ENCODE measurements at places on chromosomes 12 and 14.

GRCh38 chr14:57326253-57326652 is 57.5 kb downstream of the AP5M1 start:
- no peak for DNase-seq

DNA sequence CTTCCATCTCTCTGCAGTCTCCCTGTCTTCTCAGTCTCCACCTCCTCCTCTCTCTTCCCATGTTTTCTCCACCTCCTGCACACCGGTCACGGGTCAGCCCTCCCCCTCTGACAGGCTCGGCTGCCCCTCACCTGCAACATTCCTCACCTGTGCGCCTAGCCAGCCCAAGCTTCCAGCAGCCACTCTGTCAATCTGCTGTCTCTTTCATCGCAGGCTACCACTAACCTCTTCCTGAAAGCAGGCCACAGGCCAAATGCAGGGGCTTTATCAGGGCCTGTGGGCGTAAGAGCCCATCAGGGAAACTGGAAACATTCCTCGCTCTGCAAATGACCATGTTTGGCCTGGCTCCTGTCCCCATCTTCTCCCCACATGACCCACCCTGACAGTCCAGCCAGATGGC is 34.5 kb downstream of the CMKLR1 start:
- DNase-seq: no peak

DNA sequence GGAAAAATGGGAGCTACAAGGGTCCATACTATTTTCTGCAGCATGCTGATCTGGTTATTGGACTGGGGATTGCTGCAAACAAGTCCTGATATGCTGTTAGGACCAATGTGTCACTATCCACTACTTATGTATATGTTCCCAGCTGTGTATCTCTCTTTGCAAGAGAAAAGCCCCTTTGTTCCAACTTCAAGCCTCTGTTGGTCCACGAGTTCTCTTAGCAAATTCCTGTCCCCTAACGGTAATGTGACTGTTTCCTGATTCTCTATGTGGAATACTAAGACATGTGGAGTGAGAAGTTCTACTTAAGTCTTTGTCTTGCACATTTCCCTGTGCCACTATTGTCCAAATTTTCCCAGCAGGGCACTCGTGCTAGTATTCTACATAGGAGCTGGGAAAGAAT is 557.7 kb downstream of the FSCB start:
- DNase-seq: no peak

DNA sequence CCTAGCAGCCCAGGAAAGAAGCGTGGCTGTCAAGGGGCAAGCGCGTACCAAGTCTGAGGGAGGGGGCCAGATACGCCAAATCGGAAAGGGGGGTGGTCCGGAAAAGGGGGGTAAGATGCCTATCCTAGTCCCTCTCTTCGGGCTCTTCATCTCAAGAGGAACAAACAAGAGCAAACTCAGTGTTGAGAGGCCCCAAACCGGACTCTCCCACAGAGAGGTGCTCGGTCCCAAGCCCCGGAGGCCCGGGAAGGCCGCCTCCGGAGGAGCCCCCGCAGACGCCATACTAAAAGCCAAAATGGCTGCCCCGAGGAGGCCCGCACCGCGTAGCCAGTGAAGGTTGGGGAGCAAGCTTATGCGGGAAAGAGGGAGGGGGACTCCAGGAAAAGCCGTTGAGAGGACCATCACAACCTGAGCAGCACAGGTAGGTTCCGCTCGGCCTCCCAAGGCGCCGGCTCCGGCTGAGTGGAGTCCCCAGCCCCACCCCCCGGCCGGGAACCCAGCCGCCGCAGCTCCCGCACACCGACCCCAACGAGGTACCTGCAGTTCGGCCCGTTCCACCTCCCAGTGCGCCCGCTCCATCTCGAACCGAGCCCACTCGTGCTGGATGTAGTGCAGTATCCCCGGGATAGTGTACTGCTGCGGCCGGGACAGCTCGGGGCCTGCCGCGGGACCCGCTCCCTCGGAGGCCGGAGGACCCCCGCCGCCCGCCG is at the start of gene AP4S1:
AP4S1 (plus strand) TSS at position 283 of the 710 bp plus-strand sequence. CDS start 40,548 bp downstream, outside the sequence.
- DNase-seq: peak; percentile 19

GRCh38 chr14:37617864-37618365 is 22.5 kb downstream of the TTC6 start:
- no peak for DNase-seq

DNA sequence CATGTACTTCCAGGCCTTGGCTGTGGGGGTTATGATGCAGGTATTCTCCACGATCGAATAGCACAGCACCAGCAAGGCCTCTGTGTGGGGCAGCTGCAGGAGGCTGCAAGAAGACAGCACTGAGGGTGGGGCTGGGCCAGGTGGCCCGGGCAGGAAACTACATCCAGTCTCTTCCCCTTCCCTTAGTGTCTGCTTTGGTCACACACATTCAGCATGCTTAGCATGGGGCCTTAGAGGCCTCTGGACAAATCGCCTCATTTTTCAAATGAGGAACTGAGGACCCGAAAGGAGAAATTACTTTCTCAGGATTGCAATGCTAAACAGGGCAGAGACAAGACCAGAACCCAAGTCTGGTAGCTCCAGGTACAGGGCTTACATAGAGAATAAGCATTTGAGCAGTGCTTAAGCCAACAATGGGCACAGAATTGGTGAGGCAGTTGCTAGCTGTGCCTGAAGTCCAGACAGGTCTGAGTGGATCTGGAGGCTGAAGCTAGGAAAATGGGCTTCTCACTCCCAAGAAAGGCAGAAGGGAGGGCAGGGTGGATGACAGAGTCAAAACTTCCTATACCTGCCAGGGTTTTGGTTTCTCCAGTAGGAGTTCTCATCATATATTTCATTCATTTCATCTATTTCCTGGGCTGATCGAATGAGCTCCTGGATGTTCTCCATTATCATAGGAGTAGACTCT is 3.5 kb downstream of the ACRBP start:
- no peak for DNase-seq

- no peak for DNase-seq
Observed at GRCh38 chr14:74302152-74302628, 544 bp downstream of the ABCD4 start.

DNA sequence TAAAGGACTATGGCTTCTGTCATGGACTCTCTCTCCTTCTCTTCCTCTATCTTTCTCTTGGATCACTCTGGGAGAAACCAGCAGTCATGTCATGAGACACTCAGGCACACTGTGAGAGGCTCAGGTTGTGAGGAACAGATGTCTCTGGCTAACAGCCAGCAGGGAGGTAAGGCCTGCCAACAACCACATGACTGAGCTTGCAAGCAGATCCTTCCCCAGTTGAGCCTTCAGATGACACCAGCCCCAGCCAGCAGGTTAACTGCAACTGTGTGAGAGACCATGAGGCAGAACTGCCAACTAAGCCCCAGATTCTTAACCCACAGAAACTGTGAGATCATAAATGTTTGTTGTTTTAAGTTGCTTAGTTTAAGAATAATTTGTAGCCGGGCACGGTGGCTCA is 90.6 kb downstream of the VCPKMT start:
- no peak for DNase-seq

DNA sequence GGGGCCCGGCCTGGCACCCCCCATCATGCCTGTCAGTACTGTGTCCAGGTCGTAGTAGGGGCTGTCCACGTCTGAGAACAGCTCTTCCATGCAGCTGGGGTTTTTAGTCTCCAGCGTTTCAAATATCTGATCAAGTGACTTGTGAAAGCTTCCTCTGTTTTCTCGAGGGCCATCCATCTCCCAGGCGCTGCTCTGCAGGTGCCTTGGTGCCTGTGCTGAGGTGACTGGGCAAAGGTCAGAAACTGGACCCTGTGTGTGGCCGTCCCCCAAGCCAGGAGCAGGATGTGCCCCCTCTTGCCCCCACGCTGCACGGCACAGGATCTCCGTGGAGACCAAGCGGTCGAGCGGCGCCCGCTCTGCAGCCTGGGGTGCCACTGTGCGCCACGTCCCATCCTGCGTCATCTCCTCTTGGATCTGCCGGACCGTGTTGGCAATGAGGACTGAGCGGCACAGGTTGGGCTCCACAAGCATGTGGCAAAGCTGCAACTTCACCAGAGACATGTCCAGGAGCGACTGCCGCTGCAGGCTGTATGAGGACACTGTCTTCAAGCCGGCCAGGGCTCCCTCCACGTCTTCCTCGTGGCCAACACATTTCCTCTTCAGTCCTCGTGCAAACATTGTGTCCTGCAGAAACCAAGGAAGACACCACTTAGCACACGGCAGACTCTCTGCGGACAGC is 9.4 kb downstream of the CDCA4 start:
- no peak for DNase-seq

GRCh38 chr14:24908592-24909236 is 141.2 kb downstream of the STXBP6 start:
- DNase-seq: no peak

GRCh38 chr12:5511644-5512600 is 80.0 kb downstream of the NTF3 start:
- DNase-seq: no peak

DNA sequence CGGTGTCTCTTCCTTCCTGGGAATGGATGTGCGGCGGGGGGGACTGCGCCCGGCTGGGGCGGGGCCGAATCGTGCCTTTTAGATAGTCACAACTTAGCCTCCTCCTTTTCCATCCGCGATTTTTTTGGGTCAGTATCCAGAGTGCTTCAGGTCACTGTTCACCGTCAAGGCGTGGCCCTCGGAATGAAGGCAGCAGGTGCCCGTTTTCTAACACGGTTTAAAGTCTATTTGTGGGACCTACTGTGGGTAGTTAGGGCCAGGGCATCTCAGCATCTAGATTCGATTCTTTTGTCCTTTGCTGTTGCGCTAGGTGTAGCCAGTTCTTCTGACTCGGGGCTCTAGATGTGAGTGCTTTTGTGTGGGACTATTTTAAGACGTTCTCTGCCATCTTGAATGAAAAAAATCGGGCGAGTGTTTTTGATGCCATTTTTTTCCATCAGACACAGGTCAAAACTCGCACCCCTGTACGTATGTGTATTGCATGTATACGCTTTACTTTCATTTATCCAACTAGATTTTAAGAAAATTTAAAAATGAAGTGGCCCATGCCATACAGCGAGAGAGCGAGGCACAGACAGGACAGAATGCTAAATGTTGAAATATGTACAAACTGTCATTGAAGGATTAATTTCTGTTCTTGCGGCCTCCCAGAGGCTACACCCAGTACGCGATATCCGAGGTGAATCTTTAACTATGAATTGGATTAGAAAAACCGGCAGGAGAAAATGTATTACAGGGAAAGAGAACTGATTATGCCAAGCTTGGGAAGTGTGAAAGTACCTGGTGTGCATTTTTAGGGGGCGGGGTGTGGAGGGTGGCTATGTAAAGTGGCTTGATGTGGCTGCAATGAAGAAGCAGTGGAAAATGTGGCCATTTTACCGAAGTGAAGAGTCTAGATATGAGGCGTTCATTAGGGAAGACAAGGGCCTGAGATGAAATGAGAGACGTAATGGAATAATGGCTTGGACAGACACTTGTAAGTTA is 835 bp downstream of the VEZT start:
- no peak for DNase-seq

- DNase-seq: no peak
Observed at GRCh38 chr12:62239571-62239970, 20.6 kb upstream of the USP15 start.

DNA sequence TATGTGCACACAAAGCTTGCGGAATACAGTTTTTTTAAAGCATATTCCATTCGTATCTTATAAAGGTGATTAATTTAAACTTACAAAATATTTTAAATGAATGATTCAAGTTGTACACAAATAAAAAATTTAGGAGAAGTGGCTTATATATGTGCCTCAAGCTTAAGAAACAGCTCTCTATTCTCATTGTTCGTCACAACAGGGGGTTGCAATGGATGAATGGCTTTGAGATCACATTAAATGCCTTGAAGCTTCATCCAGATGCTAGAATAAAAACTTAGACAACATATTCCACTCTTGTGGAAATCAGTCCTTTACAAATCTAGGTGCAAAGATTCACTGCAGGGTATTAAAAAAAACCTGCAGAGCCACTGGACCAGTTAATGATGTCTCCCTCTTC is 303.9 kb upstream of the LRFN5 start:
- no peak for DNase-seq

DNA sequence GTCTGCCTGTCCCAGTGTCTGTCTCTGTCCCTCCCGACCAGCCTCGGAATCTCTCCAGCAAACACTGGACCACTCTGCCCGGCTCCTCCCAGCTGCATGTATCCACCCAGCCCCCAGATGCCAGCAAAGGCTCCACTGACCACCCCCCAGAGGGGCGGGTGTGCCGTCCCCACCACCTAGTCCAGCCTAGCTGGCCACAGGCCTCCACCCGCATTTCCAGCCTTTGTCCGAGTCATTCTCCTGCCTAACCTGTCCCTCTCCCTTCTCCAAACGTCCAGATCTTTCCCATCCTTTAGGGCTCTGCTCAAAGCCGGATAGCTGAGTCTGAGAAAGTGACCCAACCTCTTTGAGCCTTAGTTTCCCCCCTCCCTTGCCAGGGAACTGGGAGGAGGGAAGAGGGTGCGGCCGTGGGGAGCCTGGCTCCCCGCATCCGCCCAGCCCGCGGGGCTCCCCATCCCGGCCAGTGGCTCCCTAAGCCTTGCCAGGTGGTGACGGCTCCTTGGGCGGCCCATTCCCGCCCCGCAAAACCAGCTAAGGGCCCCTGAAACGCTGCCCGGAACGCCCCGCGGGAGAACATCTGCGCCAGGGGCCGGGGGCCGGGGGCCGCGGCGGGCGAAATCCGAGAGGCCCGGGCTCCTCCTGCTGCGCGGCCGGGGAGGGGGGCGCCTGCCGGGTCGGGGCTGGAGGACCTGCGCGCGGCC is 34.6 kb upstream of the ANKRD9 start:
- no peak for DNase-seq

- DNase-seq: no peak
Observed at GRCh38 chr12:109731231-109731731, 17.7 kb downstream of the FAM222A start.

GRCh38 chr12:32532951-32533350 is 133.6 kb downstream of the FGD4 start:
- no peak for DNase-seq

DNA sequence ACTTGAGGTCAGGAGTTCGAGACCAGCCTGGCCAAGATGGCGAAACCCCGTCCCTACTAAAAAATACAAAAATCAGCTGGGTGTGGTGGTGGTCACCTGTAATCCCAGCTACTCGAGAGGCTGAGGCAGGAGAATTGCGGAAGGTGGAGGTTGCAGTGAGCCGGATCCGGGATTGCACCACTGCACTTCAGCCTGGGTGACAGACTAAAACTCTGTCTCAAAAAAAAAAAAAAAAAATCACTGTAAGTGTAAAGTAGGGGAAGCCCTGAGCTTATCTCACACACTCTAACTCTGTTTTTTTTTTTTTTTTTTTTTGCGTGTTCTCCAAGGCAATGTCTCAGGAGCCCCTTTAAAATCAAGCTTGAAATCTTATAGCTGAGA is 421 bp upstream of the RBMS2 start:
- DNase-seq: no peak

GRCh38 chr12:77591959-77592743 is 238.5 kb upstream of the NAV3 start:
- DNase-seq: no peak

DNA sequence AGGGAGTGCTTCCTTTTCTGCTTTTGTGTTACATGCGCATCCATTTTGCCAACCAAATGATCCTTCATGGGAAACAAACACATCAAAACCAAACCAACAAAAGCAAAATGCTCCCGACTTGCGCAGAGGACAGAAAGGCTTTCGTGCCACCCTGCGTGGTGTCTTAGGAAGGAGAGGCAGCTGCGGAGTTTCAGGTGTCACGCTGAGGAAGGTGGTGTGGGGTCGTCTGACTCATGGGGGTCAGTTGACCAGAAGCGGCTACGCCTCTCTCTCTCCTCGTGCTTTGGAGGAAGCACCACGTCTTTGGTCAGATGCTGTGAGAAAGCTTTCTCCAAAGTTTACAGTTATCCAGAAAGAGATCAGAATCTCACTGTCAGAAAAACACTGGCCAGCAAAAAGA is 7.9 kb downstream of the EMP1 start:
- DNase-seq: no peak

Data from activated T-helper 1 cell treated with anti-CD3 and anti-CD28 coated beads, Interleukin-2, amount 50 U/mL, for 16 hours (primary cell).